Transverse colon (tissue), 4 donors: ENCODE measurements at places on chromosomes 2 and 18.

- peak; percentile 11 for DNase-seq
Measured at GRCh38 chr2:157874997-157875640, 1.0 kb downstream of the ACVR1 start.

GRCh38 chr18:24198461-24198860 is 59.6 kb downstream of the CABYR start:
- no peak for DNase-seq

GRCh38 chr18:48946329-48946835 is 4.4 kb downstream of the SMAD7 start:
- peak; percentile 17 for DNase-seq

GRCh38 chr2:236676136-236676873 is 106.7 kb downstream of the ACKR3 start:
- no peak for DNase-seq

DNA sequence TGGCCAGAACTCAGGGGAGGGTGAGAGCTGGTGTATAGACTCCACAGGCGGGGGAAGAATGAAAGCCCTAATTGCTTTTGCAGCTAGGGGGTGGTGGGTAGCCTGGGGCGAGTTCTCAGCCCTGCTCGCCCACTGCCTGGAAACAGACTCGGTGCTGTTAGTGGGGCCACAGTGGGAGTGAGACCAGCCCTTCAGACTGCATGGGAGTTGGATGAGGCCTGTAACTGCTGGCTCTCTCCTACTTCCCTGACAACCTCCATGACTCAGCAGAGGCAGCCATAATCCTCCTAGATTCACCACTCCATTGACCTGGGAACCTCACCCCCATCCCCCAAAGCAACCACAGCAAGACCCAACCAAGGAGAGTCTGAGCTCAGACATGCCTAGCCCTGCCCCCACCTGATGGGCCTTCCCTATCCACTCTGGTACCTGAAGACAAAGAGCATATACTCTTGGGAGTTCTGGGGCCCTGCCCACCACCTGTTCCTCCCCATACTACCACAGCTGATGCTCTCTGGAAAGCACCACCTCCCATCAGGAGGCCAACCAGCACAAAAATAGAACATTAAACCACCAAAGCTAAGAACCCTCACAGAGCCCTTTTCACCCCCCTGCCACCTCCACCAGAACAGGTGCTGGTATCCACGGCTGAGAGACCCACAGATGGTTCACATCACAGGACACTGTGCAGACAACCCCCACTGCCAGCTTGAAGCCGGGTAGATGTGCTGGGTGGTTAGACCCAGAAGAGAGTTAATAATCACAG is 226.3 kb downstream of the EIPR1 start:
- DNase-seq: no peak
